ENCODE measurements at places on chromosomes 2 and 18.

GRCh38 chr2:160970052-160970965, 189.9 kb upstream of the TANK start:
- peak; percentile 82 for DNase-seq

GRCh38 chr2:191171708-191172355, 21.0 kb upstream of the STAT4 start:
- DNase-seq, result peak; percentile 74

DNA sequence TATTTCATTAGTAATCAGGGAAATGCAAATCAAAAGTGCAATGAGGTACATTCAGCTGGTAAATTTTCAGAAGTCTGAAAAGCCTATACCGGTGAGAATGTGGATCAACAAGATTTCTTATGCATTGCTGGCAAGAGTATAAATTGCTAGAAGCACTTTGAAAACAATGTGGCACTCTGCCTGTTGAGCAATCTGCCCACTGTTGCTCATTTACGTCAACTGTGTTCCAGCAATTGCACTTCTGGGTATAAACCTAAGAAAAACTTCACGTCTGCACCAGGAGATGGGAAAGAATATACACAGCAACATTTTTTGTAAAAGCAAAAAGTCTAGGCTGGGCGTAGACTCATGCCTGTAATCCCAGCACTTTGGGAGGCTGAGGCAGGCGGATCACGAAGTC, 40.8 kb downstream of the MTERF4 start:
- DNase-seq, result peak; percentile 26

- peak; percentile 96 for DNase-seq
Observed at GRCh38 chr18:54776282-54776977, 51.8 kb upstream of the RAB27B start.

DNA sequence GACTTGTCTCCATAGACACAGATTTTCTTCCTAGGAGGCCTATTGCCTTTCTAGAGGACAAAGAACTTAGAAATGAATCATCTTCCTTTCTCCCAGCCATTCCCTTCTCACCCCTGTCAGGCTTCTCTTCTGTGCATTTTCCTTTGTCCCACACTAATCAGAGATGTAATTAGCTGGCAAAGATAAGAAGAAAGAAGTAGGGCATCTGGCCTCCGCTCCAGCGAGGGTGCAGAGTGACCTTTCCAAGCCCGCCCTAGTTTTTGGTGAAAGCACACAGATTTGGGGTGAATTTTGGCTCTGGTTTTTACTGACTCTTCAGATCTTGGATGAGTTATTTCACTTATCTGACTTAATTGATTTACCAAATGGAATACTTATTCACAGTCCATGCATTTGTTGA, 626.5 kb downstream of the ZEB2 start:
- DNase-seq, result no peak

DNA sequence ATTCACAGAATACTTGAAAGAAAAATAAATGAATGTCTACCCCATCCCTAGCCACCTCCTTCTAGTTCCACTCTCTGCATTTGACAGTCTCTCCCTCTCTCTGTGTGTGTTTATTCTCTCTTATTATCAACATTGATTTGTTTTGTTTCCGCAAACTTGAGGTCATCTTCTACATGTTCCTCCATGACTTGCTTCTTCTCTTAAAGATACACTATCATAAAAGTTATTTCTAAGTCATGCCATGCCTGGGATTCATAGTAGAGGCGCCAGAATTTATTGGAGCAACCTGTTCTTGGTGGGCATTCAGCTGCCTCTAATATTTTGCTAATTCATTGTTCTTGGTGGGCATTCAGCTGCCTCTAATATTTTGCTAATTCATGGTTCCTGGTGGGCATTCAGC, 58.9 kb upstream of the SMAD7 start:
- no peak for DNase-seq

DNA sequence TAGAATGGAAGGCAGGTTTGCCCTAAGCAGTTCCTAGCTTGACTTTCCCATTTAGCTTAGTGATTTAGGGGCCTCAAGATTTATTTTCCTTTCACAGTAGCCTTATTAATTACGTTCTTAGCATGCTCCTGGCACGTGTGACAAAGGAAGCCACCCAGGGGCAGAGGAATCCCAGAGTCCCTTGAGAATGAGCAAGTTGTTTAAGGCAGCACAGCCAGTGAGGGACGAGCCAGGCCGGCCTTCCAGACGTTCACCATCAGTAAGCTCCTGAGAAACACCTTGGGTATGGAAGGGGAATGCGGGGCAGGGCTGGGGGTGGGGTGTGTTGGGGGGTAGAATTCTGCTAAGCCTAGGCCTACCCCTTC, 76.3 kb downstream of the SOWAHC start:
- DNase-seq, result no peak

- no peak for DNase-seq
Observed at GRCh38 chr2:241935774-241936173, 66.2 kb downstream of the RTP5 start.

GRCh38 chr2:24793761-24794435, 673 bp downstream of the CENPO start:
- no peak for DNase-seq

- DNase-seq, result no peak
Observed at GRCh38 chr2:136060416-136060815, 57.5 kb downstream of the CXCR4 start.

DNA sequence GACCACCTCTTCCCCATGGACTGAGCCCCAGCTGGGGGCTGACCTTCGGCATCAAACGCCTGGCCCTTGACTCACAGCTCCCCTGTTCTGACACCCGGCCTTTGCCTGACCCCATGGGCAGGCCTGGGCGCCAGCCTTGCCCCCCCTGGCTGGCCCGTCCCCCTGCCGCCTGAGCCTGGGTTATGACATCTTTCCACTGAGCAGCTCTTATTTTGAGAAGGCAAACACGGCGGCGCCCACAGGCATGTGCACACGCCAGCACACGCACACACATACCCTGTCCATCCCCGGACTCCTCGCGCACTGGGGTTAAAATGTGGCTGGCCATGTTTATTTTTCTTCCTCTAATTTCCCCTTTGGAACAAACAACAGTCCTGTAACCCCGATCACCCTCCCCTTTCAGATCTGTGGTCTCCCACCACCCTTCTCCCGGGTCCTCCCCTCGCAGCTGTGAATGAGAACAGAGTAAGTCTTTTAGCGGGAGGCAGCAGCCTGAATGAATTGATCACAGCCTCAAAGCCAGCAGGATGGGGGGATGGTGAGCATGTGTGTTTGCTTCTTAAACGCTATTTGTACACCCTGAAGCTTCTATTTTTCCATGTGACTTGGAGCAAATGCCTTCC, 11.8 kb upstream of the ATOH8 start:
- peak; percentile 86 for DNase-seq

GRCh38 chr2:17877811-17878280, 621 bp upstream of the KCNS3 start:
- no peak for DNase-seq

- no peak for DNase-seq
Observed at GRCh38 chr2:197297772-197298318, 12.7 kb downstream of the ANKRD44 start.

GRCh38 chr2:239269173-239269885, 131.5 kb downstream of the HDAC4 start:
- DNase-seq, result no peak

DNA sequence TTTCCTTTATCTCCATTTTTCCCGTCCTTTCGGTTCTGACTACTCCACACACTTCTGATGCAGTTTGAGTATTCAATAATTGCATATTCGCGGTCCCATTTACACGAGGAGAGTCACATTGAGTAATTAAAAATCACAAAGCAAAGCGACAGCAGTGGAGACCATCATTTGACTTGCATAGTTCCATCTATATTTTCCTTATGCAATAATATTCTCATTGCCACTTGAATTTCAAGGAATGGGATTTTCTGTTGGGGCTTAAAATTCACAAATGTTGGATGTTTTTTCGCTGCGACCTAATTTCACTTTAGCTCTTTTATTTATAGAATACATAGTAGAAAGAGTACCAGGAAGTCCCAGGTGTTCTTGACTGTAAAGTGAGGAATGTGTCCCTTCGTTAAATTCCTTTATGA, 186.8 kb downstream of the ZEB2 start:
- DNase-seq, result no peak

DNA sequence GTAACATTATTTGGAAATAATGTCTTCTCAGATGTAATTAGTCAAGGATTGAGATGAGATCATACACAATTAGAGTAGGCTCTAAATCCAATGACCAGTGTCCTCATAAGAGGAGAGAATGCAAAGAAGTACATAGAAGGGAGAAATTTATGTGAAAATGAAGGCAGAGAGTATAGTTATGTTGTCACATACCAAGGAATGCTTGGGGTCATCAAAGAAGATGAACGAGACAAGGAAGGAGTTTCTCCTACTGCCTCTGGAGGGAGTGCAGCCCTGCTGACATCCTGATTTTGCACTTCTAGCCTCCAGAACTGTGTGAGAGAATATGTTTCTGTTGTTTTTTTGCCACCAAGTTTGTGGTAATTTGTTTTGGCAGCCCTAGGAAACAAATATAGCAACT, 100.1 kb downstream of the GALNT13 start:
- DNase-seq, result no peak

GRCh38 chr2:117949806-117950205, 64.1 kb downstream of the CCDC93 start:
- no peak for DNase-seq

DNA sequence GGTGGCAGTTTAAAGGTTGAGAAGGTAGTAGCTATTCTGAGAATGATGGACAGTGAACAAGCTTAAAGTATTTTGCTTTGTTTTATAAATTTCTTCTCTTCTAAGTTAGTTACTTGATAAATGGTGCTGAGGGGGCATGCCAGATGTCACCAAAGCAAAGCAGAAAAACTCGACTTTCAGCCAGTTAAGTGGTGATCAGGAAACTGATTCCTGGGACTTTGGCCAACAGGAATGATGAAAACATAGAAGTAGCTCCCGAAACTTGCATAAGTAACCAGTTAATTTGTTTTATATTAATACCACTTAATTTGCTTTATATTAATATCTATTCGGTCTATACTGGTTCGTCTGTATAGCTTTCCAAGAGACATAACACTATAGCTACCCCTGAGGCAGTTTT, 82.6 kb downstream of the FANCL start:
- no peak for DNase-seq

DNA sequence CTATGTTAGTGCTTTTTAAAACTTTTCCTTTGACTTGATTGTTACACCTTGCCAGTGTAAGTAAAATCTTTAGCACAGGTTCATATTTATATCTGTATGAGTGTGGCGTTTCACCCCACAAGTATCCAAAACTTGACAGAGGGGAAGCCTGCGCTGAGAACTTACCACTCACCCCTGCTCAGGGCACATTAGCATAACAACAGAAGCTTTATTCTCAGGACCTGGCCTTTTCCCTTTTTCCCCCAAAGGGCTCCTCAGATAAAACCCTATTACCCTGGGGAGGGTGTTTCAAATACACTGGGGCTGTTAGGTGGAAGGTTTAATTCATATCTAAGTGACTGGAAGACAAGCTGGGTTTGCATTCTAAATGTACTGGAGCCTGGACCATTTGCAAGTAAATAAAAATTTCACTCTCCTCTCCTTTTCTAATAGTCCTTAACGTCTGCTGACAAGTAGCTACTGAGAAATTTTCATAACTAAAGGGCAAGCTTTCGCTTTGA, 276.6 kb downstream of the RNF152 start:
- no peak for DNase-seq

DNA sequence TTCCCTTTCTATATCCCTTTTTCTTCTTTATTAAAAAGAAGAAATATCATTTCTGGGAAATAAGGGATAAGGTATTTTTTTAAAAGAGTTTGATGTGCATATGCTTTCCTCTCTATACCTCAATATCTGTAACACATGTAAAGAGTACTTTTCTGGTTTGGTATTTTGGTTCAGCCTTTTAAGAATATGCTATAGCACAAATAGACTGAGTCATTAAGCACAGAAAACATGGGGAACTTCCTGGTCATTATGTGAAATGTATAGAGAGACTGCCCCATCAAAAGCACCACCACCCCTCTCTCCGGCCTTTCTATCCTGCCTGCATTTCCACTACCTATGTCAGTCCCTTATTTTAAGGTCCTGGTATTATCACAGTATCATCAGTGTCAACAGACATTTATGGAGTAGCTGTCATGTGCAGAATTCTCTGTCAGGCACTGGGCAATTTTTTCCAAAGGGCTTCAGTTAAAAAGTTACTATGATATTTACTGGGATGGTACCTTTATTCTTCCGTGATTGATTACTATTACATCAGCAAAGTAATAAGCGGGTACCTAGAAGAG, 88.4 kb downstream of the ALPK2 start:
- DNase-seq, result no peak

DNA sequence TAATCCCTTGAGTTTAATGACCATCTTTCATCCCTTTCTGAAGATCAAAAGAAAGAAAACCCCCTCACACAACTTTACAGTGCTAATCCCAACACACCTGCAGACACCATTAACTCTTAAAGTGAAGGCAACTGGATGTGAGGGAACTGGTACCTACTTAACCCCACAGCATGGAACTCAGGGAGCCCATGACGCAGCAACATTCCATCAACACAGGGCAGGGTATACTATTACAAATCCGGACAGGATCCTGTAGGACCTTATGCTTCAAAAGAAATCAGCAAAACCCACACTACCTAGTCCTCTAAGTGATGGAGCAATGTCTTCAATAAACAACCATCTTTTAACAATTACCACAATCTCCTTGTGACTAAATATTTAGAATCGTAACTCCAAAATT, 78.6 kb downstream of the FARSB start:
- no peak for DNase-seq

DNA sequence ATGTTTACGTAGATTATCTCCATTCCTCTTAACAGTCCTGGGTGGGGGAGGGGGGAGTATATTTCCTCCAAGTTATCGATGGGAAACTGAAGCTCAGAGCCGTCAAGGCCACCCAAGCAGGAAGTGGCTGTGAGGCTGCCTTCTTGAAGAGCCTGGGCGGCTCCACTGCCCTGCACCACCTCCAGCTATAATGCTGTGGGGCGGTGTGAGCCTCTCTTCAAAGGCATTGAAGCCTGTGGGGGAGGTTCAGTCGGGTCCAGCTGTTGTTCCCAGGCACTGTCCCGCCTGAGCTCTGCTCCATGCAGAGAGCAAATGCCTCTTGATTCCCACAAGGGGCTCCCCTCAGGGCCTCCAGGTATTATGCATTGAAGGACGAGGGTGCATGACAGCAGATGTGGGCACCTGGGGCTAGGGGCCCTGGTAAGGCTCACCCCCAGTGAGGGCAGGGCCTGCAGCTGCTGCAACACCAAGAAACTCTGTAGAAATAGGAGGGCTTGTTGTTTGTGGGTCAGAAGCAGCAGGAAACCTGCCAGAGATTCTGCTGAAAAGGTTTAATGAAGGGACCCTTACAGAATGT, 29.5 kb upstream of the LAPTM4A start:
- no peak for DNase-seq

- no peak for DNase-seq
Observed at GRCh38 chr2:107062173-107062572, 176.2 kb upstream of the ST6GAL2 start.

DNA sequence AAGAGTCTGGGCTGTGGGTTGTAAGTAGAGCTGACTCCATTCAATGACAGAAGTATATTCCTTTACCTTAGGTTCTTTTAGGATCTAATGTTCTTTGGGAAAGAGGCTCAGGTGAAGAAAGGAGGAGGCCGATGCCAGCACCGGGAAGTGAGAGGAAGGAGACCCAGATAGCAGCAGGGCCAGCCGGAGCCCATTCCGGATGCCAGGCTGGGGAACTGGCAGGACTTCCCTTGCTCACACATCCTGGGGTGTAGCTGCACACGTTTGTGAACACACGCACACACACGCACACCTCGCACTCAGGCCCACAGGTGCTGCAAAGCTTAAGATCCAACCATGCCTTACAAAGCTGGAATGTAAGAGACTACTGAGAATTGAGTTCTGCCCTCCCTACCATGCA, 95.8 kb upstream of the SMAD2 start:
- DNase-seq, result no peak

- DNase-seq, result no peak
Observed at GRCh38 chr18:2212598-2213205, 358.6 kb downstream of the METTL4 start.

All from astrocyte of the cerebellum (primary cell).